H9 (cell line): ENCODE measurements at places on chromosomes 1 and 21. TPM values are rescaled to one million over a fixed set of nuclear protein-coding genes. Genes with fewer than 3 reads are reported as not detected.

- no peak for DNase-seq
Observed at GRCh38 chr1:9247894-9248293, 13.3 kb downstream of the H6PD start.

KCNK2 gene
- total RNA-seq, result 0.37 and 0.44 TPM in 2 replicates

GPR153 gene
- total RNA-seq, result 8.9 and 9.6 TPM in 2 replicates

DNA sequence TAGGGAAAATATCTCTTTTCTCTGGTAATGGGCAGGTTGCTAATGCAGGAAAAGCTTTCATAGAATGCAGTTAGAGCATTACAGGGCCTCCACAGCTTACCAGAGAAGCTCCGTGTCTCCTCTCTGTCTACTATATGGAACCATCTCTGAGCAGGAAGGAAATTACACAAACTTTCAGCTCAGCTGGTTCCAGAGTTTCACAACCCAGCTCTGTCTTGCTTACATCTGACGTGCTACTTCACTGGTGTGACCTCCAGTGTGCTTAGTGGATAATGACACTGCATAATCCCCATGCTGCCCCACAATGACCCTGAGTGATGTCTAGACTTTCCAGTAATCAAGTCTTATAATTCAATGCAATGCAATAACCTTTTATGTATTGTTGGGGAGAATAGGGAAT, 4.3 kb upstream of the FGGY start:
- no peak for DNase-seq

DNA sequence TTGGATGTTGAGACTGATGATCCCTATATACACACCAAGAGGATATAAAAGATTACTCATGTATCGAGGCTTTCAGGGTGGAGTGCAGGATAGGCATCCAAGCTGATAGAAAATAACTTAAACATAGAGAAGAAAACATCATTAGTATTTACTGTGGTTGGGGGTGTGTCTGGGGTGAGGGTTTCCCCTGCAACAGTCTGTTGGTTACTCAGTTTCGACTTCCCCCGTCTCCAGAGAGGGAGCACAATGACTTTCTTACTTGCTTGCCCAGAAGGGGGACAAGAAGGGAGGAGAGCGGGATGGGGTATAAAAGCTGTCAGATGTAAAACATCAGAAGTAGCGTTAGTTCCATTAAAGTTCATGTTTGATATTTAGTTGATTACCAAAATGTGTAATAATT, 717.4 kb upstream of the ZP4 start:
- DNase-seq, result no peak
